Kidney (tissue), 22 donors: ENCODE measurements at places on chromosomes 2 and 18. TPM values are rescaled to one million over a fixed set of nuclear protein-coding genes. Genes with fewer than 3 reads are reported as not detected.

DNA sequence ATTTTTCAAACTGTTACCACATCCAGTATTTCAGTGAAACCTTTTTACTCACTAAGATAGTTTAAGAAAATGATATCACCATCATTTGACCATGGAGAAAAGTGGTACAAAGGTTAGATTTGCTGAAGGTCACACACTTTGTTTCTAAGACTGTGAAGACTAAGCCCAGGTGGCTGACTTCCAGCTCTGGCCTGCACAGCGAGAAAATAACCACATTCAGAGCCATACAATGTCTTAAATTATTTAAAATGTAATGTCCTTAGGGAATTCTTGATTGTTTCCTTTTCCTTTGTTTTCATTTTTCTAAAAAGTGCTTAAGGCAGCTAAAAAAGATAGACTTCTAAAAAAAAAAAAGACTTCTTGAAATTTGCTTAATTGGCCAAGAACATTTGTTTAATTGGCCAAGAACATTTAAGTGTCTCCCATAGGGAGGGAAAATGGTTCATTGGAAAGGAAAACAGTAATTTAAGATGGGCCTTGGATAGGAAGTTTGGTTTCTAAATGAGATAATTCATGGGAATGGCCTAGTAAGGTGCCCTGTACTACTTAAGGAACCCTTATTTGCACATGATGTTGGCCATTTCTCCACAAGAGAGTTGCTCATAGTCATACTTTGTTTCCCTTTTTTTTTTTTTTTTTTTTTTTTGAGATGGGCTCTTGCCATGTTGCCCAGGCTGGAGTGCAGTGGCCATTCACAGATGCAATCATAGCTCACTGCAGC, 45.2 kb downstream of the CYP1B1 start:
- DNase-seq, result no peak
- no peaks in the 10 kb centered on the region for H3K4me1 ChIP-seq
- no peaks in the 10 kb centered on the region for H3K27me3 ChIP-seq
- no peak overlapping the region for H3K4me3 ChIP-seq
- no peak overlapping the region for H3K27ac ChIP-seq

- DNase-seq, result no peak
- H3K4me1 ChIP-seq, result peaks cover 3% of the 10 kb centered on the region
- H3K27me3 ChIP-seq, result no peaks in the 10 kb centered on the region
- H3K4me3 ChIP-seq, result no peak overlapping the region
Observed at GRCh38 chr2:213315168-213315876, 31.1 kb downstream of the SPAG16 start.

- H3K36me3 ChIP-seq, result no peaks in the 10 kb centered on the region
- H3K27ac ChIP-seq, result no peak overlapping the region
- no peaks in the 10 kb centered on the region for H3K27me3 ChIP-seq
- H3K4me1 ChIP-seq, result peaks cover 4% of the 10 kb centered on the region
- DNase-seq, result no peak
Observed at GRCh38 chr2:28702878-28703277, 48.8 kb upstream of the PPP1CB start.

DNA sequence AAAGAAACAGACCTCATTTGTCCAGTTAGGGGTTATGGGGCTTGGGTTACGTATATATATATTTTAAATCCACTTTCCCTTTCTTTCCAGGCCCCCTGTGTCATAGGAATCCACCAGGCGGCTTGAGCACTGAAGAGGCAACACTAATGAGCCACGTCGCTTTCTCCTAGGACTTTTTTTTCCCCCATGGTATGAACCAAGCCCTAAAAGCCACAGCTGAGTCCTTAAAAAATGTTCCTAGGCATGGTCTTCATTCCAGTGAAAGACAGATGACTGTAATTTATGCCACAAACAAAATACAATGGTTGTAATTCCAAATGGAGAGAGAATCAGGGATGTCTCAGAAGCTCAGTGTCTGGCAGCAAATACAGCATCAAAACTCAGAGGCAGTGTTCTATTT, 146.8 kb downstream of the EPHA4 start:
- no peaks in the 10 kb centered on the region for H3K27me3 ChIP-seq
- no peaks in the 10 kb centered on the region for H3K4me1 ChIP-seq
- no peak overlapping the region for H3K27ac ChIP-seq

DNA sequence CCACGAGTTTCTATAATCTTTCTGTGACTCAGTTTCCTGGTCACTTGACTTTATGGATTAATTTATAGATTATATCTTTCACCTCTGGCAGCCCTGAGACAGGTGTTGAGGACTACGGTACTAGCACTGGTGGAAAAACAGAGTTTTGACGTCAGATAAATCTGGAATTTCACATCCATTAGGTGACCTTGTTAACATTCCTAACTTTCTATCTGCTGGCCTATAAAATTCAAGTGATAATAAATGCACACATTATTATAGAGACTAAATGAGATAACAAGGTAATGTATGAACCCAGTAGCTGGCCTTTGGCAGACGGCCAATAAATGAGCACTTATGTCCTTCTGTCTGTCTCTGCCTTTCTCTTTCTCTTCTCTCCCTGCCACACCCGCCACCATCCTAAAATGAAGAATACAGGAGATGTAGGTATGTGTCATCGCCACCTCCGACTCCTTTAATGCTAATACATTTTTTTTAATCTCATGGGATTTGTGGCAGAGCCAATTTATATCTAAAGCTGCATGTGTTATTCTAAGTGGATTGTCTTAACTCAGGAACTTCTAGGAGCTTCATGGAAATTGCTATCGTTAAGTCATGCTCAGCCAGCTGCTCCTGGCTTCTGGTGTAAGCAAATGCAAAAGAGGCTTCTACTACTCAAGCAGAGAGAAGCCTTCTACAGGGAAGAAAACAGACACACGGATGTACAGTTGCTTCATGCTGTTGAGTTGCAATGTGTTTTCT, 2.3 kb downstream of the TM4SF20 start:
- H3K27me3 ChIP-seq, result no peaks in the 10 kb centered on the region
- H3K4me1 ChIP-seq, result no peaks in the 10 kb centered on the region
- no peak overlapping the region for H3K4me3 ChIP-seq
- no peak for DNase-seq

- no peak overlapping the region for H3K27ac ChIP-seq
- DNase-seq, result peak; percentile 72
- H3K36me3 ChIP-seq, result no peaks in the 10 kb centered on the region
- H3K4me1 ChIP-seq, result peaks cover 15% of the 10 kb centered on the region
- H3K27me3 ChIP-seq, result no peaks in the 10 kb centered on the region
- no peak overlapping the region for H3K4me3 ChIP-seq
Observed at GRCh38 chr18:63197246-63197869, 122.2 kb downstream of the BCL2 start.

- no peak overlapping the region for H3K4me3 ChIP-seq
- H3K27ac ChIP-seq, result no peak overlapping the region
- peak; percentile 27 for DNase-seq
- no peaks in the 10 kb centered on the region for H3K36me3 ChIP-seq
Observed at GRCh38 chr2:25606892-25607291, 66.5 kb downstream of the DTNB start.

GRCh38 chr18:58263055-58263957, 219.3 kb downstream of the NEDD4L start:
- peak overlapping the region; percentile 27 for H3K27ac ChIP-seq
- peak; percentile 80 for DNase-seq
- no peak overlapping the region for H3K4me3 ChIP-seq
- H3K36me3 ChIP-seq, result peaks cover 5% of the 10 kb centered on the region

DNA sequence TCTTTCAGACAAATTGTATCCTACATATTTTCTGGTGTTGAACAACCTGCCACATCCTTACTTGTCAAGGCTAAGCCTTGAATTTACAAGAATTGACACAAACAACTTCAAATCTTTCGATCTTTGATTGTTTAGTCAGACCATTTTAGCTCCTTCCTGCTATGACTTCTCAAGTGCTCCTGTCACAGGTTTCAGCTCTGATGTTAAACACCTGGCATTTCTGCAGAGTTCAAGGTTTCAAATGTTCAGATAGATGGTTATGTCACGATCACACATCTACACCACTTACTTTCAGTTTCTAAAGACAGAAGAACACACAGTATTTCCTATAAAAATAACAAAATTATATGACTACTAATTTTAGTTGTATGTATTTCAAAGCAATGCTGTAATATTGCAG, 84.0 kb downstream of the RND3 start:
- no peak for DNase-seq
- H3K4me1 ChIP-seq, result no peaks in the 10 kb centered on the region
- H3K36me3 ChIP-seq, result no peaks in the 10 kb centered on the region
- H3K4me3 ChIP-seq, result peak overlapping the region; percentile 24
- H3K27me3 ChIP-seq, result no peaks in the 10 kb centered on the region
- H3K27ac ChIP-seq, result no peak overlapping the region

Gene EMILIN1
- 75.2 TPM for total RNA-seq

GRCh38 chr2:58054264-58054663, 7.7 kb downstream of the VRK2 start:
- DNase-seq, result no peak
- no peaks in the 10 kb centered on the region for H3K4me1 ChIP-seq
- no peak overlapping the region for H3K4me3 ChIP-seq
- no peaks in the 10 kb centered on the region for H3K36me3 ChIP-seq

Gene MC5R
- not detected for total RNA-seq

- no peaks in the 10 kb centered on the region for H3K4me1 ChIP-seq
- H3K27me3 ChIP-seq, result no peaks in the 10 kb centered on the region
- H3K27ac ChIP-seq, result peak within 1 kb of the TSS; percentile 85
- H3K4me3 ChIP-seq, result peak within 1 kb of the TSS; percentile 83
- DNase-seq, result peak; percentile 87
Observed at GRCh38 chr2:190649035-190649797, at the start of gene NAB1. Gene NAB1 (plus strand): TSS chr2:190649083. CDS start chr2:190659177, 10,094 bp downstream.

Gene TCF7L1
- total RNA-seq, result 12.5 TPM

Gene UGT1A9
- total RNA-seq, result 1.4 TPM

Gene LAMA1
- total RNA-seq, result 14.1 TPM

Gene TRAF3IP1
- total RNA-seq, result 24.2 TPM

Gene GKN2
- total RNA-seq, result not detected
